Gastroesophageal sphincter (tissue), 4 donors: ENCODE measurements at places on chromosomes 4 and X.
A peak's percentile ranks its signal among the peaks of the same experiment; 100 is the strongest.

DNA sequence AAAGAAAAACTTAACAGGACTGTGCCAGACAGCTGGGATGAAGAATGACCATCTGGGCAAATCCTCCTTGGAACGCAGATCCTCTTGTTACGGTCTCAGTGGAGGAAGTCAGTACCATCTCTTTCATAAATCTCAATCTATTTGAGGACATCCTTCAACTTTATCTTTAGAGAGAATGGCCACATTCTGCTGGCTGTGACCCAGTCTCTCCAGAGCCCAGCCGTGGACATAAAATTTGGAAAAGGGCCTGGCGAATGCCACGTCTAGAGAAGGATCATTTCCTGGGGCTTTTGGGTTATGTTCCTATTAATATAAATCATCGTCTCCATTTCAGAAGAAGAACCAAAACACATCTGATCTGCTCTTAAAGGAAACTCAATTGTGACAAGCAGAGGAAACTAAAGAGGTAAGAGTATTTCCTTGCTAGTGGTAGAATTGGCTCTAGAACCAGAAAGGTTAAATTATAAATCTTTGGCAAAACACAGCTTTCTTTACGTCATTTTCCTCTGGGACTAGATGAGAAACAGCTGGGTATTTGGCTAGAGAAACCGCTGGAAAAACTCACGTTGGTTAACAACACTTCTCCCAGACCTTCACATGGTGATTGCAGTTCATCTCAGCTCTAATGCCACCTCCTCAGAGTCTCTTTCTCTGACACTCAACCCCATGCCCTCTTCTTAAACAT, 164.7 kb downstream of the CHIC2 start:
- peaks cover 59% of the 10 kb centered on the region for H3K27me3 ChIP-seq
- peak overlapping the region; percentile 59 for H3K27ac ChIP-seq
- H3K36me3 ChIP-seq: no peaks in the 10 kb centered on the region
- H3K4me3 ChIP-seq: peak overlapping the region; percentile 16

DNA sequence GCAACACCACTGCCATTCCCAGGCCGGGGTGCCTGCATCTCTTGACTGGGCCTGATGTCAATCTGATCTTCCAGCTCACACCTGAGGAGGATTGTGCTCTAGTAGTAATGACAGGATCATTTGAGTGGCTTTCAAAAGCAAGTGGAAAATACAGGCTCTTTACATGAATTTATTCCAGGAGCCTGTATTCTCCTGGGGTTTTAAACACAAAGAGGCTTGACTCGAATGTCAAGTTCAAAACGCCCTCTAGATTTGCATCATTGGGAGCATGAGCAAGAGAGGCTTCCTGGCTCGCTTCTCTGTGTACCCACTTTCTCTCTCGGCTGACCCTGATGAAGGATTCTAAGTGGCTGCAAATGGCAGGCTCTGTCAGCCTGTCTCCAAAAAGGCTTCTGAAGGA, 199.5 kb upstream of the PUDP start:
- H3K36me3 ChIP-seq: no peaks in the 10 kb centered on the region
- ATAC-seq: no peak
- H3K27me3 ChIP-seq: no peaks in the 10 kb centered on the region
- H3K27ac ChIP-seq: no peak overlapping the region

DNA sequence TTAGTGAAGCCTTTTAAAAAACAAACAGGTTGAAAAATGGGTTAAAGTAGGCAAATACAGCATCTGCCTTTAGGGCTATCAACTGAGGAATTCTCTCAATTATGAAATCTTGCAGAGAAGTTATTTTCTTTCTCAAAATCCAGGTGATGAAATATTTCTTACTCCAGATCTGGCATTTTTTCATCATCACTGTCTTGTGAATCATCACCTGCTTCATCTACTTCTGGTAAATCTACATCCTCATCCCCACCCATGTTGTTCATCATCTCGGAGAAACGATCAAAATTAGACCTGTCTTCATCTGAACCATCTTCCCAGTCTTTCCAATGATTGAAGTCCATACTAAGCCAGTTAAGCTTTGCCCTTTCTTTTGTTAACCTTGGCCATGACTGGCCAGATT, 33.3 kb upstream of the HPF1 start:
- no peak overlapping the region for H3K27ac ChIP-seq
- H3K36me3 ChIP-seq: no peaks in the 10 kb centered on the region
- no peaks in the 10 kb centered on the region for H3K4me1 ChIP-seq
- no peak overlapping the region for H3K4me3 ChIP-seq
- no peak for ATAC-seq

- H3K27ac ChIP-seq: no peak overlapping the region
- no peaks in the 10 kb centered on the region for H3K36me3 ChIP-seq
- ATAC-seq: no peak
- no peak overlapping the region for H3K4me3 ChIP-seq
- no peaks in the 10 kb centered on the region for H3K4me1 ChIP-seq
- no peaks in the 10 kb centered on the region for H3K27me3 ChIP-seq
Measured at GRCh38 chrX:134481339-134481738, 21.4 kb downstream of the HPRT1 start.

DNA sequence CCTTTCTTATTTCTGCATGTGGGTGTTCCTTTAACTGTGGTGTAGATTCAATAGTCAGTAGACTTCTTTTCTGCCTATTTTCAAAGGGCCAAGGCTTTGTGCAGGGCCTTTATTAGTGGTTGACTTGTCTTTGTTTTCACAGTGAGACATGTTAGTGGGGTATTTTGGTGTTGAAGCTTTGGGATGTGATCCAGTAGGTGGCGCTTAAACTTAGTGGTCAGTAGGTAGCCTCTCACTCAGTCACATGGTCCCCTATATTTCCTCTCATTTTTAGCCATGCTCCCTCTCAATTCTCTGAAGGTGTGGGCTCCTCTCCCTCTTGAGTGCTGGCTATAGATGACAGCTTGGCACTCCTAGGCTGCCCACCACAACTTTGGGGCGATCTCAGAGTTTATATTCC, 23.4 kb upstream of the SLC10A7 start:
- no peak for ATAC-seq
- no peaks in the 10 kb centered on the region for H3K4me1 ChIP-seq
- no peaks in the 10 kb centered on the region for H3K36me3 ChIP-seq
- H3K27ac ChIP-seq: no peak overlapping the region

GRCh38 chr4:76626686-76627465, 191.8 kb downstream of the SHROOM3 start:
- H3K36me3 ChIP-seq: no peaks in the 10 kb centered on the region
- H3K4me3 ChIP-seq: no peak overlapping the region
- no peaks in the 10 kb centered on the region for H3K27me3 ChIP-seq
- peak overlapping the region; percentile 78 for H3K27ac ChIP-seq
- no peak for ATAC-seq
- H3K4me1 ChIP-seq: peaks cover 48% of the 10 kb centered on the region

- H3K4me1 ChIP-seq: no peaks in the 10 kb centered on the region
- H3K27ac ChIP-seq: no peak overlapping the region
- H3K27me3 ChIP-seq: no peaks in the 10 kb centered on the region
Measured at GRCh38 chr4:12293906-12294525, 865.3 kb upstream of the HS3ST1 start.

GRCh38 chr4:143202824-143203223, 18.1 kb downstream of the USP38 start:
- H3K27ac ChIP-seq: no peak overlapping the region
- no peaks in the 10 kb centered on the region for H3K27me3 ChIP-seq
- no peak for ATAC-seq

DNA sequence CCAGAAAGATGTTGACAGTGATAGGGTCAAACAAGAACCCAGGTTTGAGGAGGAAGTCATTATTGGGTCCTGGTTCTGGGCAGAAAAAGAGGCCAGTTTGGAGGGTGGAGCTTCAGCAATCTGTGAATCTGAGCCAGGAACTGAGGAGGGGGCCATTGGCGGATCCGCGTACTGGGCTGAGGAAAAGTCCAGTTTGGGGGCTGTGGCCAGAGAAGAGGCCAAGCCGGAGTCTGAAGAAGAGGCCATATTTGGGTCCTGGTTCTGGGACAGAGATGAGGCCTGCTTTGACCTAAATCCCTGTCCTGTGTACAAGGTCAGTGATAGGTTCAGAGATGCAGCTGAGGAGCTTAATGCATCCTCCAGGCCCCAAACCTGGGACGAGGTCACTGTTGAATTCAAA, 3.7 kb downstream of the GPRASP2 start:
- H3K36me3 ChIP-seq: no peaks in the 10 kb centered on the region
- no peak overlapping the region for H3K27ac ChIP-seq
- H3K4me3 ChIP-seq: no peak overlapping the region
- H3K4me1 ChIP-seq: no peaks in the 10 kb centered on the region
- H3K27me3 ChIP-seq: no peaks in the 10 kb centered on the region

- no peak for ATAC-seq
- H3K4me1 ChIP-seq: no peaks in the 10 kb centered on the region
- H3K36me3 ChIP-seq: no peaks in the 10 kb centered on the region
- no peaks in the 10 kb centered on the region for H3K27me3 ChIP-seq
Measured at GRCh38 chr4:19329631-19330030, 922.1 kb upstream of the SLIT2 start.
